ENCODE measurements at places on chromosomes 4 and X.

DNA sequence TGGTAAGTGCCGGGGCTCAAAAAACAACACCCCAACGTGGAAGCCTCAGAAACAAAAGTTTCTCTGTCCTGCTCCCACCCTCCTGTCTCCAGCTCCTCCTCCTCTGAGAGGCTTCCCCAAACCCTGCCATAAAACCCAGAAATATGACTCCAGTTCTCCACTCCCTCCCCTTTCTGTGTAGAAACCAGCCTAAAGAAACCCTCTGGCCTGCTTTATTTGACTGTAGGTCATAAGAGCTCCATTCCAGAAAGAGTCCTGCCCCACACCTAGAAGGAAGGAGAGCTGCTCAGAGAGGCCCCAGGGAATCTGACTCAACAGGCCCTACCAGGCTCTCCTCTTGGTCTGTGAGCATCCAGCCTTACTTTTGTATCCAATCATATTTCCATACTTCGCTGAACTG is 872 bp upstream of the S100P start:
- DNase-seq = no peak

GRCh38 chr4:121794505-121795188 is 6.5 kb upstream of the EXOSC9 start:
- no peak for DNase-seq

- no peak for DNase-seq
Observed at GRCh38 chr4:98733601-98734000, 75.2 kb upstream of the TSPAN5 start.

GRCh38 chrX:29496636-29497180 is 718.7 kb upstream of the MAGEB2 start:
- no peak for DNase-seq

DNA sequence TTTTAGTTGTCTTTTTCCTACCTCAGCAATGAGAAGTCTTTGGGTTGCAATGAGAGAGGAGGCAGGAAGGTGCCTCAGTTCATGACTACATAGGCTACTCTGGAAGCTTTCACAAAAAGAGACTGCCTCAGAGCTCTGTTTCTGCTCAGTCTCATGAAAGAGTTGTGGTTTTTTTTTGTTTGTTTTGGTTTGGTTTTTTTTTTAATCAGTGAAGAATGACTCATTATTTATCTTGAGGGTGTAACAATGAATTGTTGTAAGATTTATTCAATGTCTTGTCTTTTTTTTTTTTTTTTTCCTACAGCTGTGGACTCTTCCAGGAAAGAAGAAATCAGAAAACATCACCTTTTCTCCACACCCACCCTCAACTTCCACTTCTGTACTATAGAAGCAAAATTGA is 67.5 kb upstream of the CXCL13 start:
- DNase-seq = peak; percentile 85

DNA sequence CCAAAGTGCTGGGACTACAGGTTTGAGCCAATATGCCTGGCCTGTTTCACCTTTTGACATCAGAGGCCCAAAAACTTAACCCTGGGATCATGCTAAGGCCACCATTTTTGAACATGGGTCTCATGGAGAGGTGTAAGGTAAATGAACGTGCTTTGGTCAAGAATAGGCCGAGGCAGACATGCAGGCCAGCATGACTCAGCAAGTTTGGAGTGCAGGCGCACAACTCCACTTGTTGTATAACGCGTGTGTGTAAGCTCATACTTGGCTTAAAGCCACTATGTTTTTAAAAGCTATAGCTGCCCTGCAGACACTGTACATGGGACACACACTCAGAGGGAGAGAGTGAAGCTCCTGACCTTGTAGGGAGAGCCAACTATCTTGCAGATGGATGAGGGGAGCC is 43.8 kb upstream of the HPSE start:
- DNase-seq = peak; percentile 28

DNA sequence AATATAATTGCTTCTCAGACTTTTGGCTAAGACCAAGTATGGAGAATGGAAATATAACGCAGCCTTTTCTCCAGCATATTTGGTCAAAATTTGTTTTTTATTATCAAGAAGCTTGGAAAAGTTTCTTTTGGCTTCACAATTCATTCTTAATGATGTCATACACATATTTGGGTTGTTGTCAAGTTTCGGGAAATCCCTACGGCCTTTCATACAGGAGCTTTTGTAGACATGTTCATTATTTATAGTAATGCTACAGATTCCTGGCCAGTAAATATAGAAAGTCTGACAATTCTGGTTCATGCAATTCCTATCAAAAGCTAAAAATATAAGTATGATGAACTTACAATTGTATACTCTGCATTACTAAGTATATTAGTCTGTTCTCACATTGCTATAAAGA is 112.9 kb downstream of the IRF2 start:
- no peak for DNase-seq

GRCh38 chr4:113707048-113707447 is 54.5 kb downstream of the CAMK2D start:
- DNase-seq = peak; percentile 24

GRCh38 chrX:110304884-110305283 is 13.0 kb downstream of the AMMECR1 start:
- no peak for DNase-seq

DNA sequence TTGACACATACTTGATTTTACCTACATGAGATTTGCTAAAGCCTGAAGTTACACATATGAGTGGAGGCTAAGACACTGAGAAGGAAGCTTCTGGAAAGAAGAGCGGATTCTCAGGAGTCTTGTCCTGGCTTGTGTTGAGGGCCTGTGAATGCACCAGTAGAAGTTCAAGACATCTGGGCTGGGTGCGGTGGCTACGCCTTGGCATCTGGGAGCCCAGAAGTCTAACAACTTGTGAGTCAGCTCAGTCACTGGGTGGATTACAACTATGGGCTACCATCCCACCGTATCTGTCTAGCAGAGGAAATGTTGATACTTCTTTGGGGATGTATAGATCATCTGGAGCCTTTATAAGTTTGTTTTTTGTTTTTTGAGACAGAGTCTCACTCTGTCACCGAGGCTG is 375.6 kb upstream of the SMIM31 start:
- DNase-seq = no peak

- no peak for DNase-seq
Observed at GRCh38 chr4:45410701-45411210, 684.4 kb upstream of the GNPDA2 start.

GRCh38 chr4:86451560-86452330 is 91.9 kb upstream of the MAPK10 start:
- peak; percentile 7 for DNase-seq

DNA sequence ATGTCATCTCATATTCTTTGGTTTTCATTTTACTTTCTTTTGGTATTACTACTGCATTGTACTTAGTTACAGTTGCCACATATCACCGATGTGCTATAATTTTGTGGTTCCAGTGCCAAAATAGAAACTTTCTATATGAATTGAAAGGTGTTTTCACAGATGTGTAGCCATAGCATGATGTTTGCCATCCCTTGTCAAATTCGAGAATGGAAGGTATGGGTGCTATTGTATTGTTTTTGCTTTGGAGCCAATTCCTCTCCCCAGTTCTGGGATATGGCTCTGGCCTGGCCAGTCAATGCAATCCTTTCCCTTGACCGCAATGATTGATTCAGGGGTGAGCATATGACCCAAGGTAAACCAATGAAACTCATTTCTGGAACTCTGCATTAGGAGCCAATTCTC is 86.2 kb upstream of the RPS6KA3 start:
- DNase-seq = no peak

DNA sequence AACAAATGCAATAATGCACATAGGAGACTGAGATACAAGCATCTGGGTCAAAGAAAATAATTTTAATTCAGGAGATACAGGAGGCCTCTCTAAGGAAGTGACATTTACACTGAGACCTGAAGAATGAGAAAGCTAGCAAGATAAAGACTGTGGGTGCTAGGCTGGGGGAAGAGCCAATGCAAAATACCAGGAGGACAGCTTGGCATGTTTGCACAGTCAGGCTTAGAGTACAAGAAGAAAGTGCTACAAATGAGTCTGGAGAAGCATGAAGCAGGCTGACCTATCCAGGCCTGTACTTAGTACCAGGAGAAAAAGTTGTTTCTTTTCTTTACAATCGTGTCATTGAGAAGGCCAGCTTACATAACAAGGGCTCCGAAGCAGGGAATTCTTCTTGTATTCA is 56.9 kb downstream of the GABRB1 start:
- DNase-seq = no peak

DNA sequence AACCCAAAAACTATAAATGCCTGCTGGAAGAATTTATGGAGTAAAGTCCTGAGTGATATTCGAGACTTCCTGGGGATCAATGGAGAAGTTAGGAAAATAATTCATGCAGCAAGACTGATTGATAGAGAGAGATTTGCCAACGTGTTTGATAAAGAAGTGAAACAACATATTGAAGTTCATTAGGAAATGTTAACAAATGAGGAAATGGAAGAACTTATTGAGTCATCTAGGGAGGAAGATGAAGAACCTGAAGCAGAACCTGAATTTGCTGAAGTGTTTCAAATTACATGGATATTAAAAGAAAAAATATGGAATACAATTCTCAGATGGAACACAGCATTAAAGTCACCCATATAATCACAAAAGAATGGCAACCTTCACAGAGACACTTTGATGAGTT is 39.0 kb downstream of the DDX60 start:
- no peak for DNase-seq

GRCh38 chr4:5137927-5138326 is 86.6 kb downstream of the STK32B start:
- no peak for DNase-seq

- DNase-seq = no peak
Observed at GRCh38 chrX:82087699-82088098, 885.8 kb downstream of the SH3BGRL start.

DNA sequence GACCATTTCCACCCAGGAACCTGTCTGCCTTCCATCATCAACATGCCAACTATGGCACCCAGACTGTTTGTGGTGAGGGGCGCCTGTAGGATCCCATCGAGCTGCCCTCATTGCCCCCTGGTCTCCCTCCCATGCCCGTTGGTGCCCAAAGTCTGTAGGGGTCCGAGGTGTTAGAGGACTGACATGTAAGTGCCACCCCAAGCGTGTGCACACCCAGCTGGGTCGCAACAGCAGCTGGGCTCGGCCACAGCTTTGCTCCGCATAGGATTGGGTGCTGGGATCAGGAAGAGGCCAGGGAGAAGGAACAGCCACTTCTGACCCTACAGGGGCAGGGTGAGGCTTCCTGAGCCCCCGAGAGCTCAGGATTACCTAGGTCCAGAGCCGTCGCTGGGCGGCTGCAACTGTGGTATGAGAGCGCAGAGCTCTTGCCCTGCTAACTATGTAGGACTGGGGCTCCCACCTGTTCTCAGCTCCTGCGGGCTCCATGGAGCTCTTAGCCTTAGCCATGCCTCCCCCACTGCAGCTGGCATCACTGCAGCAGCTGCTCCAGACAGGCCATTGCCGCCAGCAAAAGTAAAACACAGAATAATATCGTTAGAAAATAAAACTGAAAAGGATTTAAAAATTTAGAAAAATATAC is 1160.3 kb downstream of the FSTL5 start:
- no peak for DNase-seq

DNA sequence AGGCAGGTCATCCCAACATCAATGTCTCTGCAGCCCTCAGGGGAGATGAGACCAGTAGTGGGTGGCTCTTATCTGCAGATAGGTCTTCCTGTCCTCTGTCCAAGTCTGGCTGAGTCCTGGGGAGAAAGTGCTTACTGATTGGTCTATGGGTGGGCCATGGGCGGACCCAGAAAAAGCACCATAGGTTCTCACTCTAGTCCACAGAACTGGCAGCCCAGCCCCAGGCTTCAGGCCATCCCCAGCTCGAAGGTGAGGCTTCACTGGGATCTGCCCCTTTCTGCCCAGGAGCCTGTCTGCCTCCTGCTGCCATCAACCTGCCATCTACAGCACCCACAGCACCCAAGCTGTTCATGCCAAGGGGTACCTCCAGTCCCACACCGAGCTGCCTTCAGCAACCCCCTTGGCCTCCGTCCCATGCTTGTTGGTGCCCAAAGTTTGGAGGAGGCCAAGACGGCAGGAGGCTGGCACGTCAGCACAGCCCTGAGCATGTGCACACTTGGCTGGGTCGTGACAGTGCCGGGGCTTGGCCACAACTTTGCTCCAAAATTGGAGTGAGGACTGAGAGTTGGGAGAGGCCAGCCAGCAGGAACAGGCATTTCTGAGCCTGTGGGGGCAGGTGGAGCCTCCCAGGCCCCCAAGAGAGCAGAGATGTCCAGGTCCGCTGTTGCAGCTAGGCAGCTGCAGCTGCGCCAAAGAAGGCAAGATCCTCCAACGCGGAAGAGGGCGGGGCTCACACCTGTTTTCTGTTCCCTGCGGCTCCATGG is 99.6 kb downstream of the IQCM start:
- DNase-seq = no peak

DNA sequence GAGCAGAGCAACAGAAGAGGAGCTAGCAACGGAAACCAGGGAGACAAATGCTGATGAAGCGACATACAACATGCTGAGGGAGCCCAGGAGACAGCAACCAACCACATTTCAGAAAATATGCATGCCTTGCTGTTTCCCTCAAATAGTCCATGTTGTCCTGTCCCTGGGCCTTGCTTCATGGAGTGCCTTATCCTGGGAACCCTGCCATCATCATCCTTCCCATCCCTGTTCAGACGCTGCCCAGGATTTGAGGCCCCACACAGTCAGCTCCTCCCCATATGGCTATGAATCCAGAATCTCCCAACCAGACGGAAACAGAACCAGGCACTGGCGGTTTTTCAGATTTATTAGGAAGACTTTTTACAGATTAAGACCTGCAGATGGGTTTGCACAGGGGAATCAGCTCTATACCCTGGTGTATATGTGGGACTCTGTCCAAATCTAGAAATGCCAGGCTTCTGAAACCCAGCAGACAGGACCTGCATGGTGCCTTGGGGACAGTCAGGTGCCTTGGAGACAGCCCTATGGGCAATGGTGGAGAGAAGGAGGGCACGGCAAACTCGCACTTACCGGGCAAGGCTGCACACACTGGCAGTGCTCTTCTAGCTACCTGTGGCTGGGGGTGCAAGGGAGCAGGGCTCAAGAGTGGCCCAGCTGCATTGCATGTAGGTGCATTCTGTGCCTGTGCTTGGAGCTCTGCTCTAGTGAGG is 199.7 kb upstream of the MAMLD1 start:
- DNase-seq = no peak

DNA sequence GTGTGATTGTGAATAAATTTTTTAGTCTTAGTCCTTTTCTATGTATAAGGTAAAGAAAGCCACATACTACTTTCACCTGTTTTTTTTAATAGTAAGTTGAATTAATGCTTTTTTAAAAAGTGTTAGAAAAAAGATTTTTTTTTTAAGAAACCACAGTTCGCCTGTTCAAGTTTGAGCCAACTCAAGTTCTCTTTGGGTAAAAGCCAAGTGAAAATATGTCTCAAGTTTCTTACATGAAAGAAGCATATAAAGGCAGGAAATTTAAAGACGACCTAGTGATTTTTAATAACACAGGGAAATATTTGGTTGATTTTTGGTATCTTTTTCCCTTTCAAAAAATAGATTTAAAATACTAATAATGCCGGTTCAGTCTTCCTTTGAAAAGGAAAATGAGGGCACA is 369.9 kb upstream of the NR3C2 start:
- no peak for DNase-seq

- no peak for DNase-seq
Observed at GRCh38 chr4:5630762-5631161, 77.6 kb downstream of the EVC2 start.

Data from HT1080 (cell line).